Left kidney (tissue), 8 donors: ENCODE measurements at places on chromosomes 6 and 20. TPM values are rescaled to one million over a fixed set of nuclear protein-coding genes. Genes with fewer than 3 reads are reported as not detected.

F13A1 gene
- 14.9 TPM for polyA plus RNA-seq

INSM1 gene
- polyA plus RNA-seq, result not detected

LY6G6C gene
- polyA plus RNA-seq, result 1.1 TPM

DNA sequence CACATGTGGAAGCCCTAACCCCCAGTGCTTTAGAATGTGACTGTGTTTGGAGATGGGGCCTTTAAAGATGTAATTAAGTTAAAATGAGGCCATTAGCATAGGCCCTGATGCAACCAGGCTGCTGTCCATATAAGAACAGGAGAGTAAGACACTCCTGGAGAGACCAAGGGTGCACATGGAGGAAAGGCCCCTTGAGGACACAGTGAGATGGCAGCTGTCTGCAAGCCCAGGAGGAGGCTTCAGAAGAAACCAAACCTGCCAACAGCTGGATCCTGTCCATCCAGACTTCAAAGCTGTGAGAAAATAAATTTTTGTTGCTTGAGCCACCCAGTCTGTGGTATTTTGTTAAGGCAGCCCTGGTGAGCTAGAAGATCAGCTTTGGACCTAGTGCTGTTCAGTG lies 16.8 kb upstream of the SNRPB2 start:
- no peak for DNase-seq

DNA sequence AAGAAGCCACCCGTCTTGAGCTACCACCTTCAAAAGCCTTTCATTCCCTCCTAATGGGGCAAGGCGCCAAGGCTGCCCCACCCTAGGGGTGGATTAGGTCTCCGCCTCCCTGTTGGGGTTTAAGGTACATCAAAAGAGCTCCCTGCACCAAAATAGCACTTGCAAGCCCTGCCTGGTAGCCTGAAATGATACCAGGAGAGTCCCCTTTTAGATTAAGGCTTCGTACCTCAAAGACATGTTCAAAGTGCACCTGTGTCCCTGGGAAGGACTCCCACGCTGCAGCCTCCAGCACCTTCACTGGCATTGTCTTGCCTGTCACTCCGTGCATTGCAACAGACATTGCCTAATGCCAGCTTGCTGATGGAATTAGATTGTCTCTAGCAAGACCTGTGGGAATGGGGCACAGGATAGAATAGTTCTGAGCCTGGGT lies 15.7 kb upstream of the CDKN1A start:
- DNase-seq, result no peak

- DNase-seq, result no peak
Observed at GRCh38 chr6:5095236-5095635, 10.1 kb downstream of the PPP1R3G start.

DNA sequence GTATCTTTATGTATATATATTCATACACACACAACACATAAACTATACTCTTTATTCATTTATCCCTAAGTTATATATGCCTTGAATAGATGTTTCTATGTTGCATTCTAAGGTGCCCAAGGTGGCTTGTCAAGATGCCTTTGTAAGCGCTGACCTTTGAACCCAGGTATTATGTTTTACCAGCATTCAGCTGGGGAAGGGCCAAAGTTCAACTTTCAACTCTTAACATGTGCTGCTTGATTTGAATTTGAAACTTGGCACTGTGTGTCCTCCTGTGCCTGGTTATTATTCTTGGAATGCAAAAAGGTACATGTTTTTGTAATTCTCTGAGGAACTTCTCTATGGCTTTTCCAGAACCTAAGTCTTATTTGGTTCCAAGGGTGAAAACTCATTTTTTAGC lies 146.5 kb downstream of the EDN1 start:
- no peak for DNase-seq

DNA sequence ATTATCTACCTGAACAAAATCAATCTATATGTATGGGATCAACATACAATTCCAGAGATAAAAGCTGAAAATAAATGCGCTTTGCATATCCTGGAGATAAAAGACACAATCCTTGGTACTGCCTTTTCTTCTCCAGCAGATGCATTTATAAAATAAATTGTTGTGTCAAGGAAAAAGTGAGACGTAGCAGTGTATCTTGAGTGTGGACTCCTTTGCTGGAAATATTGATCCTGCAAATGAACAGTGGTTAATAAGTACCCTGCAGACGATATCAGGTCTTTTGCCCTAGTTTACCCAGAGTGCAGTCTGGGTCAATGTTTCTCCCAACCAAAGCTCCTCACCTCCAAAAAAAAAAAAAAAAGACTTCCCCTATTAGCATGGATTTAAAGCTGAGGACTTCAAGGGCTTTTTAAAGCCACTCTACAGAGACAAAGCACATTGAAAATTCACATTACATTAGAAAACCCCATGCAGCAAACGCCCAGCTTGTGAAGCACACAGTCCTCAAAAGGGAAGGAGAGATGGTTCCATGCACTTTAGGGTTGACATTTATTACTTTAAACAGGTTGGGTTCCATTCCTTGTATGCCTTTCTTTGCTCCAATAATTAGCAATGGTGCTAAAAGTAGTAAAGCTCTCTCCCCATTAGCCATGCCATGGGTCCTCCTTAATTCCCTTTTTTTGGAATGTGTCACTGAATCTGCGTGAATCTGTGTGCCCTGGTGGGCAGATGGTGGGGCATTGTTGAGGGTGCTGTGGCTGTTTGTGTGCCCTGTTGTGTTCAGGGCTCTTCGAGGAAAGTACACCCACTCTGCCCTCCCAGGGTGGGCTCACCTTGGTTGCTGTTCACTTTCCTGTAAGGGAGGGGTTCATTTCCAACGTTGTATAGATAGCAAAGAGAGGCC lies 21.1 kb downstream of the FOXA2 start:
- DNase-seq, result no peak

DNA sequence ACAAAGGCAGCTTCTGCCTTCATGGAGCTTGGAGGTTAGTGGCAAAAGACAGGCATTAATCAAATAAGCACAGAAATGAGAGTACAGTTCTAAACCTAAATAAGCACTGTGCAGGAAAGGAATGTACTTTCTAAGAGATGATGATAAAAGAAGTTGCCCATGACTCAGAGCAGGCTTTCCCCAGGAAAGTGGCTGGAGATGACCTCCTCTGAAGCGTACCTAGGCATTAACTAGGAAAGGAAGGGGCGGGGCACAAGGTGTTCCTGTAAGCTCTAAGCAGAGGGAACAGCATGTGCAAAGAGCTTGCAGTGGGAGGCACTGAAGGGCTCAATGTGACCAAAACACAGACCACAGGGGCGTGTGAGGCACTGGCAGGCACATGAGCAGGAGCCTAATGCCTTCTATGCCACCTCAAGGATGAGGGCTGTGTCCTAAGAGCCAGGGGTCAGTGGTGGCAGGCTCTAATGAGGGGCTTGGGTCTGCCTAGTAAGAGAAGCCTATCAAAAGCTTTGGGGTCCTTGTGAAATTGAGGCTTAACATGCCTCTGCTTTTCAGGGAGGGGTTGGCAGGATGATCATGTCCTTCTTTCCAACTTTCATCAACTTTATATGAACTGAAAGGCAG lies 4.9 kb downstream of the SSTR4 start:
- no peak for DNase-seq
